ENCODE measurements at places on chromosomes 11 and 22. TPM values are rescaled to one million over a fixed set of nuclear protein-coding genes. Genes with fewer than 3 reads are reported as not detected.

DNA sequence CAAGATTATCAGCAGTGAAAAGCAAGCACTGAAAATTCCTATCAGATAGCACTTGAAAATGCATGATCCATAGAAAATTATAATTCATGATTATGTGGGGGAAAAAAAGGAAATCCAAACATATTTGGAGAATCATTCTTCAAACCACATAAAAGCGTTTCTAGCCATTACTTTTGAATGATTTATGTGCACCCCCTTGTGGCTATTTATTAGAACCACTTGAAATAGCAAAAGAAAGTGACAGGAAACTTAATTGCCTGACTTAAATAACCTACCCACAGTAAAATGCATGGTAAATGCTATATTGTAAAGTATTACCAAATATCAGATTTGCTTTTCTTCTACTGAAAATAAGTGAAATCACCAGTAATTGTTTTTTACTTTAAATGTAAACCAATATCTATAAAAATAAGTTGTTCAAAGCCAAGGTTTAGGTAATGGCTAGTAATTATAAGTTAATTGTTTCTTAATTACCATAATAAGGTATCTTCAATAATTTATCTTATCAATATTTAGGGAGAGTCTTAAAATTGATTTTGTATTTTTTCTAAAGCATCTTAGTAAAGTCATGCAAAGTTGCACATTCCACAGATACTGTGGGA, 168.5 kb downstream of the ARHGAP42 start:
- no peak for ATAC-seq

DNA sequence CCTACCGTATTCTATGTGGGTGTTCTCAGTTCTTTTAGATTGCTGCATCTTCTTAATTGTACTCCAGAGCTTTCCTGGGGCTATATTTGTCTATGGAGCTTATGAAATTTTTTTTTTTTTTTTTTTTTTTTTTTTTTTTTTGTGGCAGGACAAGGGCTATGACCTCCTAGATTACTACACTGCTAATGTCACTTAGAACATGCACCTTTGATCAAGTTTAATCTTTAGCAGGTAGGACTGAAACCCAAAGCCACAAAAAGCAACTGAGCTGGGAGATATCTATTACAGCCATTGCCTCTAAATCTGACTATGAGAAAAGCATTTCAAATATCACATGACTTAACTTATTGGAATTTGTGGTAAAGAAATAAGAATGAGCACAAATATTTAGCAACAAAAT, 21.7 kb upstream of the ABTB2 start:
- no peak for ATAC-seq

The RAB38 gene
- total RNA-seq, result 1.2 TPM

The KDM2A gene
- 96.8 TPM for total RNA-seq

- ATAC-seq, result no peak
Observed at GRCh38 chr11:99098258-99098657, 77.5 kb downstream of the CNTN5 start.
